ENCODE measurements at places on chromosomes 6 and 20.

DNA sequence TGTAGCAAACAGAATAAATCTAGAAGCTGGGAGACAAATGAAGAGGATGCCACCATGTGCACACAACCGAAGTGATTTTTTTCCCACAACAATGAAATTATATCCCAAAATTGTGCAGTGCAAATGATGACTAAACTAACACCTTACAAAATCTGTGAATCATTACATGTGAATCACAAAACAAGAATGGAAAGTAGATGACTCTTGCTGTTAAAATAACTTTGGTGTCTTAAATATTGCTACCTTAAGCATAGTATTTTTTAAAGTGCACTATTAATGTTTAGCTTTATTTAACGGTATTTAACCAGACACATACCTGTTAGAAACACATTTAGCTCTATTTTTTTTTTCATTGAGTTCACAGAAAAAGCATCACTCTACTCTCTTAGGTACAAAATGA is 190.8 kb downstream of the TBC1D32 start:
- DNase-seq: no peak

GRCh38 chr6:143060806-143061596 is at the start of gene AIG1:
Gene AIG1 (plus strand): TSS chr6:143060889. CDS start chr6:143060926, 37 bp downstream.
- peak; percentile 71 for DNase-seq

DNA sequence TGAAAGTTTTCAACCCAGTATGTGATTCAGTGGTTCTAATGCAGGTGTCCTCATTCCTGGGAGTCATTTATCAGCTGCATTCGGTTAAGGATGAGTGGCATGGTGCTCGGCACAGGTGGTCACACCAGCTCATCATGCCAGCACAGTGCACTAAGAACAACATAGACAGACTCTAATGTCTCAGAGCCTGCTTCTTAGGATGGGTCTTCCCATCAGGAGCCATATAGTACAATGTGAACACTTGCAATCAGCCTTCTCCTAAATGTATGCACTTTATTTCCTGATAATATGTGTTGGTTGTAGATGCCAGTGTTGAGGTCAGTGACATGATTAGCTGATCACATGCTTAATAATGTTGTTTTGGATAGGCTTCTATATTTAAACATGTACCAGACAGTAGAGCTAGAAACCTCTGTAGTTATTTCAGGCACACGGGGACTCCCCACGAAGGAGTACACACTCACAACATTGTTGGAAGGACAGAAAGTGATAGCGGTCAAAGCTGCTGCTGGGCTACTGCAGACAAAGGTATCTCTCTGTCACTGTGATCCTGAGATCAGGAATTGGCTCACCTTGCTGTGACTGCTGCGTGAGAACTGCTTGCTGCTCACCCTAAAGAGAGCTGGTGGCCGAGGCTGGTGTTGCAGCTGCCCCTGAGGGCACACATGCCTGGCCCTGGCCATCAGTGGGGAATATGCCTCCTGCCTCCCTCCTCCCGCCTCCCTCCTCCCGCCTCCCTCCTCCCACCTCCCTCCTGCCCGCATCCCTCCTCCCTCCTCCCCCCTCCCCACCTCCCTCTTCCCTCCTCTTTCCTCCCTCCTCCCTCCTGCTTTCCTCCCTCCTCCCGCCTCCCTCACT is 195.4 kb downstream of the SMOC2 start:
- no peak for DNase-seq

DNA sequence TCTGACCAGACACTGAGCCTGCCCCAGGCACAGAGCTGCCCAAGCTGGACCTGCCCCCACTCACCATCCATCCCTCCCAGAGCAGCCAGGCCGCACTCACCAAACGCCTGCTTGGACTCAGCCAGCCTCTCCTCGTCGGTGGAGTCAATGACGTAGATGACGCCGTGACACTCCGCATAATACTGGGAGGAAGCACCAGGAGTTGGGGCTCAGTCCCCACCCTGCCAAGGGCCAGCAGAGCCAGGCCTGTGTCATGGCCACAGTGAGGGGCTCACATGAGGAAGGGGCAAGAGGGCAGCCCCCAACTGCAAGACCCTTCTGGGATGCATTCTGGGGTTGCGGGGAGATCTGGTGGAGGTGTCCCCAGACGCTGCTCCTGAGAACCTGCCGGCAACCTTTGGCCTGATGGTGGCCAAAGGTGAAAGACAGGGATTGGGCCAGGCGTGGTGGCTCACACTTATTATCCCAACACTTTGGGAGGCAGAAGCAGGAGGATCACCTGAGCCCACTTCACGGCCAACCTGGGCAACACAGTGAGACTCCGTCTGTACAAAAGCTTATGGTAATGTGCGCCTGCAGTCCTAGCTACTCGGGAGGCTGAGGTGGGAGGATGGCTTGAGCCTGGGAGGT is 5.6 kb downstream of the ARFRP1 start:
- DNase-seq: no peak

DNA sequence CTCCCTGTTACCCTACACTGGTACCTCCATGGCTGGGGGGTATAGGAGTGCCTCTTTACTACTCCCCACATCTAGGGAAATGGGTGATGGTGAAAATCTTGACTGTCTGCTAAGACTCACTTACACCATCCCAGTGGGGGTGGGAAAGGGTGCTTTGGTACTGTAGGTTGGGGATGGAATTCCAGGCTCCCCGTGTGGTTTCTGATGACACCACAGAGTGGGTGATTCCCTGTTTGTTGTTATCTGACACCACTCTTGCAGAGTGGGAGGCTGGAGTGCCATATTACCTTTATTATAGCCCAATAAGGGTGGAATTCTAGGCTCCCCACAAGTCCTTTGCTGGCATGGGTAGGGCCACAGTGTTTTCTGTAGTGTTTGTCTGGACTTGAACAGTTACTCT is 264.6 kb upstream of the MAN1A1 start:
- DNase-seq: no peak

GRCh38 chr20:13054011-13054410 is 45.2 kb downstream of the SPTLC3 start:
- no peak for DNase-seq

- no peak for DNase-seq
Measured at GRCh38 chr6:169296622-169297021, 43.0 kb upstream of the THBS2 start.

Measured in CD4-positive, alpha-beta T cell treated with Interleukin-4 for 1 hour (primary cell).